Activated CD4-positive, alpha-beta T cell treated with anti-CD3 and anti-CD28 coated beads, Interleukin-2, amount 50 U/mL, for 48 hours (primary cell): ENCODE measurements at places on chromosomes 16 and 17.

DNA sequence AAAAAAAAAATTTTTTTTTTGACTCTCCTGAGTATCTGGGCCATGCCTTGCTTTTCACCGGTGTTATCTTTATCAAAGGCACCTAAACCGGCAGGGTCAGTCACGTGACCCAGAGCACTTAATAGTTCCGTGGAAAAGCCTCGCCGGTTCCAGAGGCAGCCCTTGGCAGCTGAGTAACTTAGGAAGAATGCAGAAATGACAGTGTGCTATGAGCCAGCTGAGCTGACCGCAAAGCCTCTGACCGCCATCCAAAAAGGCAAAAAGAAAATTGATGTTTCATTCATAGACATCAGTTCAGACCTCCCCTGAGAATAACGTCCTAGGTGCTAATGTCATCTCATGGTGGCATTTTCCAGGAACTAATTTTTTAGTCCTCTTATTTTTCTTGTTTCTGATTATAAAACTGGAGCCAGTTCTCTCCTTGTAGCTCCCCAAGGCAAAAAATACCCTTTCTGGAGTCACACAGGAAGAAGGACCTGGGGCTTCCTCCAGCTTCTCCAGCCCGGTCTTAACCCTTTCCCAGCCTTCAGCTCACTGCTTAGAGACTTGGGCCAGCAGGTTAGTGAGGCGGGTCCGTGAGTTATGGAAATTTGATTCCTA is 122.6 kb downstream of the SOCS1 start:
- no peak for DNase-seq

DNA sequence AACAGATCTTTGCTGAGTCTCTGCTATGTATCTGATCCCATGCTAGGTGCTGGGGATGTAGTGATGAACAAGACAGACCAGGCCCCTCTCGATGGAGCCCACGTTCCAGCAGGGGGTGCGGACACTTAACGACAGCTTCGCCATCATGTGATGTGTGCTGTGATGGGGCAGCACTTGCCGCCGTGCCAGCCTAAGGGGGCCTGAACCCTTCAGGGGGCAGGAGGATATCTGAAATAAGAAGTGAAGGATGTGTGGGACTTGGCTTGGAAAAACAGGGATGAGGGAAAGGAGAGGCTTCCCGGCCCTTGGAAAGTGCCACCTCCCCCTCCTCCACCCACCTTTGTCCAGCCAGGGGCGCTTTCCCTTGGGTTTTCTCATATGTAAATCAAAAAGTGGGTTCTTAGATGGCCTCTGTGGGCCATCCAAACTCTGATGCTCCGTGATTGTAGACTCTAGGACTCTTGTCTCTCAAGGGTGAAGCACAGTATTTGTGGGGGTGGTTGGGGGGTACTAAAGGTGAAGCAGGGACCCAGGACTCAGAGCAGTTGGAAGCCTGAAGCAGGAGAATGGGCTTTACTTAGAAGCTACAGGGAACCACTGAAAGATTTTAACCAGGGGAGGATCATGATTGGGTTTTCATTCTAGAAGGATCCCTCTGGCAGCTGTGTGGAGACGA is 4.0 kb upstream of the DLX3 start:
- DNase-seq: no peak

DNA sequence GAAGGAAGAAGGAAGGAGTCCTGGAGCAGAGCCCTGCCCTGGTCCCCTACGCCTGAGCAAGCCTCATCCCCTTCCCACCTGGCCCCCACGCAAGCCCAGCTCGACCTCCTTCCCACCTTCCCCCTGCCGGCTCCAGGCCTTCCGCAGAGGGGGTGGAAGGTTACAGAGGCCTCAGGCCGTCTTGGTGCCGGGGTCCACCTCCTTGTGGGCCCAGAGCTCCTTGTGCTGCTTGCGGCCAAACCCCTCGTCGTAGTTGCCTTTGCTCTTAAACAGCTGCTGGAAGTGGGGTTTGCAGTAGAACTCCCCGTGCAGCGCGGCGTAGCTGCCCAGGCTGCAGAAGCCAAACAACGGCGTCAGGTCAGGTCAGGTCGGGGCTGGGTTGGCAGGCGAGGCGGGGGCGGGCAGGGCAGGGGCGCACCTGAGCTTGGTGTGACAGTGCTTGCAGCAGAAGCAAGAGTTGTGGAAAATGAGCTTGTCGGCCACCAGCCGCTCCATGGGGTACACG is 1.5 kb downstream of the LIMD2 start:
- DNase-seq: peak; percentile 48

- DNase-seq: no peak
Observed at GRCh38 chr17:81422776-81423697, 27.8 kb downstream of the BAHCC1 start.

DNA sequence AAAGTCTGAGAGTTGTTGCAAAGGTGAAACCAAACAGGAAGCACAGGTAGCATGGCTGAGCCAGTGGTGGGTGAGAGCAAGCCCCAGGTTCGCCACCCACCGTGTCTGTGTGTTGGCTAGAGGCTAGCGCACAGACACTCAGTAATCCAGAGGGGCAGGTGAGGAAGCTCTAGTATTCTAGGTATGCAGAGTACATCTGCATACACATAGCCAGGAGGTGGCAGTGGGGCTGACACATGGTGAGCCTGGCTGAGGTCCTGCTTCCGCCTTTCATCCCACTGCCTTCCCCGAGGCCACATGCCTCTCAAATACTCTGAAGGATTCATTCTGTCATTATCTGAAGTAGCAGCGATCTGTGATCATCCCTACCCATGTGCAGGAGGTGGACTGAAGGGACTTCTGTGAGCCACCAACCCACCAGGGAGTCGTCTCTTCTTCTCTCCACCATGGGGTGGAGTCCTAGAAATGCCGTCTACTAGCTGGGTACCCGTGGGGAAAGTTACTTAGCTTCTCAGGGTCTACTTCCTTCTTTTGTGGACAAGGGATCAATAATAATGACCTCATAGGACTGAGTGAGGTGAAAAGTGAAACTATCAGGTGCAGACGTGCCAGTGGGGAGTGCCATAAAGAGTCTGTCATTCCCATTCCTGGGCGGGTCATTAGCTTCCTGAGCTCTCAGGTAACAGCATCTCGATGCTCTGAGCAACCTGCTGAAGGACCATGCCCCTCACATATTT is 36.0 kb upstream of the ICAM2 start:
- no peak for DNase-seq

- no peak for DNase-seq
Observed at GRCh38 chr17:31877341-31877740, 18.3 kb upstream of the COPRS start.

- no peak for DNase-seq
Observed at GRCh38 chr16:69932691-69933392, 18.3 kb upstream of the CLEC18A start.

DNA sequence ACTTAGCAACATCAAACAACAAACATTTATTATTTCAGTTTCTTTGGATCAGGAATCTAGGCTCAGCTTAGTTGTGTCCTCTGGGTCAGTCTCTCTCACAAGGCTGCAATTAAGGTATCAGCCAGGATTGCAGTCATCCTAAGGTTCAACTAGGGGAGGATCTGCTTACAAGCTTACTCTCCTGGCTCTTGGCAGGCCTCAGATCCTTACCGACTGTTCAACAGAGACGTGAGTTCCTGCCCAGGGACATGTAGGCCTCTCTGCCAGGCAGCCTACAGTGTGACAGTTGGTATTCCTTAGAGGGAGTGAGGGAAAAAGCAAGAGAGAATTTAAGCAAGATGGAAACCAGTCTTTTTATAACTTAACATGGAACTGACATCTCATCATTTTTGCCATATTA is 294.0 kb downstream of the ZFHX3 start:
- no peak for DNase-seq

- DNase-seq: no peak
Observed at GRCh38 chr16:68823401-68824135, 19.8 kb upstream of the TANGO6 start.

DNA sequence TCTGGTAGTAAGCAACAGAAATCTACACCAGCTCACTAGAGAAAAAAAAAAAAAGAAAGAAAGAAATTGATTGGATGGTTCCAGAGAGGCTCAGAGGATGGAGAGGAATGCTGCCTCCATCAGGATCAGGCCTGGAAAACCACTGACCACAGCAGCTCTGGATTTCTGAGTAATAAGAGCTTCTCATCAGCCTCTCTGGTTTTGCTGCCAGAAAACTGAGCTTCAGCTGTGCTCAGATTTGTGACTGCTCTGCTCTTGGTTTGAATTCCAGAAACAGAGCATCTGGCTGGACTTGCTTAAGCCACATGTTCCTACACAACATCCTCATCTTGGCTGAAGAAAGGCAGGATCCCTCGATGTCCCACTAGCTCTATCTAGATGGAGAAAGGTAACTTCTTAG is 25.9 kb downstream of the IRX6 start:
- no peak for DNase-seq

DNA sequence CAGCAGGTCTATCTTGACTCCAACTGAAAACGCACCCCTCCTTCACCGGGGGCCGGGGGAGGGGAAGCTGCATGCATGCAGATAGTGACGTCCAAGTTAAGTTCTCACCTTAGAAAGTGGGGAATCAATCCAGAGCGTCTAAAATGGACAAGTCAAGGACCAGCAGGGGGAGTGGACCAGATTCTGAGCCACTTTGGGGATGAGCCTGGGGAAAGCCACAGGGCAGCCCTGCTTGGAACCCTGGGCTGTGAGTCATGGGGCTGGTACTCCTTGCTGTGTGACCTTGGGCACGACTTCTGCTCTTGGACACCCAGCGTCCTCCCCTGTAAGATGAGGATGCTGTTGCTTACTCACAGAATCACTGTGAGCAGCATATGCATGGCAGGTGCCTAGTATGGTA is 9.1 kb downstream of the TNFRSF13B start:
- DNase-seq: no peak

DNA sequence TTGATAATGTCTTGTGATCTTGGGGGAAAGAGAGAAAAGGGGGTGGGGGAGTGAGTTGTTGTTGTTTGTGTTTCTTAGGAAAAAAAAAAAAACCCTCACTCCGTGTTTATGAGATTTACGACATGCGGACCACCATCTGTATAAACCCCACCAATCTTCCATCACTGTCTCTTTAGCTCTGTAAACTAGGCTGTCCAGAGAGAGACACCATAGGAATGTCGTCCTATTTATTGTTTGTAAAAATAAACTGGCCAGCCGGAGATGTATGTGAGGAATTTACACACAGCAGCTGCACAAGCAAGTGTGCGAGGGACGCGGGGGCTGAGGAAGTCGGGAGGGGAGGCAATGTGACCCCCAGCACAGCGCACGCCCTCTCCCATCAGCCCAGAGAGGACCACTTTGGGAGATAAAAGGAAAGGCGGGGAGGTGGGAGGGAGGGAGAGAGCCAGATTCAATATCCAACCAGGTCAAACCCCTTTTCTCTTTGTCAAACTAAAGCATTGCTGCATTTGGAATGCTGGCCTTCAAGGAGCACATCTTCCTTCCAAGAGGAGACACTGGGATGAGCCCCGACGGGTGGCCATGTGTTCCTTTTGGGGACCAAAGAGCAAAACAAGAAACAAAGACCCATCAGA is 136.2 kb upstream of the SALL1 start:
- DNase-seq: no peak
